ENCODE measurements at places on chromosomes 1 and 21.

DNA sequence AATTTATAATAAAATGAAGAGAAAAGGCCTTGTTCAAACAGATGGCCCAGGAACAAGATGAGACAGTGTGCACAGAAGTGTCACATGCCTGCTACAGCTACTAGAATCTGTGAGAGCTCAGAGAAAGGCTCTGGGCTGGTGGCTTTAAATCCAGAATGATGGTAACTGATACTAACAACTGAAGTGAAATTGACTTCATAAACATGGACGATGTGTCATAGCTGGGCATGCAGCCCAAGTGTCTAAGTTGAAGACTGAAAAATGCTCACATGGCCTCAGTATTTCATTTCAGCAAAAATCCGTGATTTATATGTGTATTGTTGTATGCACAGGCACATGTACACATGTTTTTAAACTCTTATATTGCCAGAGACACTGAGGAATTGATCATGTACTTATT lies 208.3 kb upstream of the RUNX1 start:
- no peak for DNase-seq

DNA sequence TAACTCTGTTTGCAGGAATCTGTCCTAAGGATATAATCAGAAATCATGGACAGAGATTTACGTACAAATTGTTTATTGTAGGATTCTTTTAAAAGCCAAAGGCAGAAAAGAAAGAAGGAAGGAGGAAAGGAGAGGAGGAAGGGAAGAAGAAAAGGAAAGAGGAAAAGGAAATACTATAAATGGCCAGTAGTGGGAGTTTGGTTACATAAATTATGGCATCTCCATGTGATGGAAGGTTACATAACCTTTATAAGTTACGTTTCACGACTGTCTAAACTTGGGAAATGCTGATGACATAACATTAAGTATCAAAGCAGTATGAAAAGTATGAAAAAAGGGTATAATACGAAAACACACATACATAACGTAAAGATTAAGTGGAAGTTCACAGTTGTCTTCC lies 39.0 kb downstream of the SMYD2 start:
- DNase-seq = no peak

- no peak for DNase-seq
Observed at GRCh38 chr21:16279731-16280581, 550.2 kb downstream of the USP25 start.

DNA sequence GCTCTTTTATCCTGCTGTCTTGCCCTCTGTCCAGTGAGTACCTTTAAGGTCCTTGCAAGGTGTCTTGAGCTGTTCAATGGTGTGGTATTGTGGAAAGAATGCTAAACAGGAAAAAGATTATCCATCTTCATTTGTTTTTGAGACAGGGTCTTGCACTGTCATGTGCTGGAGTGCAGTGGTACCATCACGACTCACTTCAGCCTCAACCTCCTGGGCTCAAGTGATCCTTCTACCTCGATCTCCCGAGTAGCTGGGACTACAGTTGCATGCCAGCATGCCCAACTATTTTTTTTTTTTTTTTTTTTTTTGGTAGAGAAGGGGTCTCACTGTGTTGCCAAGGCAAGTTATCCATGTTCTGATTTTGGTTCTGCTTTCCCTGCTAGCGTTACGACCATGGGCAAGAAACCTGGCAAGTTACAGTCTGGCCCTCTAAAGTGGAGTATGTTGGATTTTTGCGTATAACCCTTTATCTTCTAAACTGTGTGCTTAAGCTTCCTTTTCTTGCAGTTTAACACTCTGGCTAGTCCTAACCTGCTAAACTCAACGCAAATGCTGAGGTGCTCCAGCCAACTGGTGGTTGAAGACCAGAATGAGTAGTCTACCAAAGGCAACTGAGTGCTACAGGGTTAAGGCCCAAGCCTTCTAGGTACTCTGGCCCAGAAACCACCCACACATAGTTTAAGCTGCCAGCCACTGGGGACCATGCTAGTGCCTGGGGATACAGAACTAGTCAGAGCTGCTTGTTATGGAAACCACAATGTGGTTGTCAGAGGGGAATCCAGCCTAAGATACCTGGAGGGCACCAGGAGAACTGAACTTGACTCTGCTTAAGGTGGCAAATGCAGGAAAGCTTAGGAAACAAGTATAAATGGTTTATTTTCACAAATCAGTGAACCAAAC lies 7.9 kb downstream of the RPL11 start:
- peak; percentile 44 for DNase-seq

DNA sequence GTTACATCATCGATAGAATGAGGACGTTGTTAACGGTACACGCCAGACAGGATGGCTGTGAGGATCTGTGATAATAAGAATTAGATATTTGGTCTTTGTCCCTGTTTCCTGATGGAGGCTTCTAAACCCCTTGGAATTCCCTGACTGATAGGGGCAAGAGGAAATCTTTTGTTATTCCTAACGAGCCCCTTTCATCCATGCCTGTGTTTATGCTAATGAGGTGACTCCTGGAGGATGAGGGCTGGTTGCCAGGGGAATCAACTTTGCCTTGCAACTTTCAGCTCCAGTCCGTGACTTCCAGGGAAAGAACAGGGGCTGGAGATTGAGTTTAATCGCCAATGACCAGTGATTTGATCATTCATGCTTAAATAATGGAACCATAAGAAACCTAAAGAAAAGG lies 39.3 kb upstream of the NLRP3 start:
- no peak for DNase-seq

GRCh38 chr21:35743571-35743970 lies 316.8 kb downstream of the SETD4 start:
- DNase-seq = no peak

DNA sequence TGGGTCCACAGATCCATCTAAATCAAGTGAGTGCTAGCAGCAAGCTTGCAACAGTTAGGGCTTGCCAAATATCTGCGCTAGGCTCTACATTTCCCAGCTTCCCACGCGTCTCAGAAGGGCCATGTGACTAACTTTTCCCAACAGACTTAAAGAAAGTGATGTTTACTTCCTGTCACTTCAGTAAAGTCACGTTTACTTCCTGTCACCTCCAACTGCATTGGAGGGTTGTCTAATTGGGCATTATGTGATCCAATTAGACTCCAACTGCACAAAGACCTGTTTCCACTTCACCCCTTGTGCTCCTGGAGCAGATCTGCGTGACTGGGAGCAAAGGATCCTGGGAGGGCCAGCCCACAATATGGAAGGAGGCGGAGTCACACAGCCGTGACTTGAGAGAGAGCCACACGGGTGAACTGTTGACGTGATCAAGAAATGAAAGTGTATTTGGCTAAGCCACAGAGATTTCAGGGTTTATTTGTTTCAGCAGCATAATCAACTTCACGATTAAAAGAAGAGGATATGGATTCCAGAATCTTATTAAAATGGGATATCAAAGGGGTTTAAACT lies 77.7 kb downstream of the CYYR1 start:
- no peak for DNase-seq

DNA sequence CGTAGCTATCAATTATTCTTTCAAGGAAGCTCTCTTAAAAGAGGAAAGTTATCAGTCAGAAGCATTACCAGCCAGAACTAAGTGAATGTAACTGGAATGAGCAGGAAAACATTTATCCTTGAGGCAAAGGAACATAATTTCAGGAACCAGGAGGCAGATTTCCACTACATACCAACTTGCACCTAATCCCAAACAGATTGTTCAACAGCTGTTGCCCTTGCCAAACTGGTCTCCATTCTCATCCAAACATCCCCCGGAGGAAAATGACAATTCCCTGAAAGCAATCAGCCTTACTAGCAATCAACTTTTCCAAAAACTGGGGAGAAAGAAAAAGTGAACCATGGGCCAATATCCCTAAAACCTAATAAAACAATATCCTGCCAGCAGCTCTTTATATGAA lies 35.0 kb downstream of the ENAH start:
- no peak for DNase-seq

- no peak for DNase-seq
Observed at GRCh38 chr1:214187121-214187900, 93.6 kb upstream of the SMYD2 start.

DNA sequence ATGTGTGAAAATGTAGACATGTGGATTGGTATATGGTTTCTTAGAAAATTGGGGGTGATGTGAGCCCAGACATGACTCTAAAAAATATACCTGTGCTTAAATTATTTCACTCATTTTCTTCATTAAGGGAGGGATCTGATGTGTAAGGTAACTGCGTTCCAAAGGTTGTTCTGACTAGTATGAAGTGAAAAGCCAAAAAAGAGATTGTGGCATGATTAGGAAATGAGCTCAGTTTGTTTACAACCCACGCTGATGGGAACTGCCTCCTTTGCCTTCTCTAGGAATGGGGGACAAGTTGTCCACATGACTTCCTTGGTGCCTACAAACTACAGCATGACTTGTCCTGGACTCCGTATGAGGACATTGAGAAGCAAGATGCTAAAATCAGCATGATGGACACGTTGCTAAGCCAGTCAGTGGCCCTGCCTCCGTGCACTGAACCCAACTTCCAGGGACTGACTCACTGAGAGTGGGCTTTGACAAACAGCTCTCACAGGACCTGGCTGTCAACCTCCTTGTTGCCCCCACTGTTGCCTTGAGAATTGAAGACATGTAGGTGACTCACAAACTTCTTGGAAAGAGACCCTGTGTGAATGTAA lies 8.0 kb downstream of the C1orf50 start:
- DNase-seq = no peak

DNA sequence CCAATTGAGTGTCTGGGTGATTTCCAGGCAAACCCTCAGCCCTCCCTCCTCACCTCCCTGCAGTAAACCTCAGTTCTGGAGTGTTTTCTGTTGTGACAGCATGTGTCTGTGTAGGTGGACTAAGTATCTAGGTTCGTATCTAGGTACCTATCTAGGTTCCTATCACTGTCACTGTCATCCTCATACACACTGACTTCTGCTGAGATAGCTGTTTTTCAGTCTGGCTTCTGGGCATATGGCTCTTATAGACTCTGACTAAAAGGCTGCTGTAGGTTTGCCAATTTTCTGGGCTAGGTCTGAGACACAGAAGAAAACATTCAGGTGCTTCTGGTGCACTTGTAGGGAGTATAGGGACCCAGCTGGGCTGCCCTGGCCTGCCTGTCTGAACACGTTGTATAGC lies 8.1 kb upstream of the TRIM67 start:
- no peak for DNase-seq

- DNase-seq = no peak
Observed at GRCh38 chr21:14916676-14917141, 148.1 kb downstream of the NRIP1 start.

GRCh38 chr1:116425987-116426386 lies 52.9 kb downstream of the ATP1A1 start:
- no peak for DNase-seq

GRCh38 chr1:86517336-86517735 lies 29.5 kb upstream of the CLCA4 start:
- DNase-seq = no peak

DNA sequence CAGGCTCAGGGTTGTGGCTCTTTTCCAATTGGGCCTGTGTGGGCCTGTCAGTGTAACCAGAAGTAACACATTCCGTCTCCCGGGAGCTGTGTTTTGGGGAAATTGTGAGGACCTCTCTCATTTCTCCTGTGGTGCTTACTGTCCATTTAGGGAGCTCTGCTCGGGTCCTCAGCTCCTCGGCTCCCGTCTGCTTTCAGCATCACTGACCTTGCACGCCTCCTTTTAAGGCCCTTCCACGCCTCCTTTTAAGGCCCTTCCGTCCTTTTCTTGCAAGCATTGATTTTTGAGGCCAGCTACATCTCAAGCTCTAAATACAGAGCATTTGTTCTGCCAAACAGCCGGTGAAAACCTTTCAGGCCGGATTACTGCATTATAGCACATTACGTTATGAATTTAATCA lies 9.7 kb downstream of the CA6 start:
- DNase-seq = no peak

- DNase-seq = peak; percentile 50
Observed at GRCh38 chr1:161139766-161140165, 7.3 kb upstream of the DEDD start.

- DNase-seq = no peak
Observed at GRCh38 chr1:3553940-3554223, 57.4 kb downstream of the MEGF6 start.

GRCh38 chr1:41314376-41315145 lies 46.7 kb upstream of the FOXO6 start:
- DNase-seq = no peak

GRCh38 chr1:6624710-6625583 lies at the start of gene THAP3:
Gene THAP3 (plus strand): TSS chr1:6624868. CDS start chr1:6625219, 351 bp downstream.
- DNase-seq = peak; percentile 92

DNA sequence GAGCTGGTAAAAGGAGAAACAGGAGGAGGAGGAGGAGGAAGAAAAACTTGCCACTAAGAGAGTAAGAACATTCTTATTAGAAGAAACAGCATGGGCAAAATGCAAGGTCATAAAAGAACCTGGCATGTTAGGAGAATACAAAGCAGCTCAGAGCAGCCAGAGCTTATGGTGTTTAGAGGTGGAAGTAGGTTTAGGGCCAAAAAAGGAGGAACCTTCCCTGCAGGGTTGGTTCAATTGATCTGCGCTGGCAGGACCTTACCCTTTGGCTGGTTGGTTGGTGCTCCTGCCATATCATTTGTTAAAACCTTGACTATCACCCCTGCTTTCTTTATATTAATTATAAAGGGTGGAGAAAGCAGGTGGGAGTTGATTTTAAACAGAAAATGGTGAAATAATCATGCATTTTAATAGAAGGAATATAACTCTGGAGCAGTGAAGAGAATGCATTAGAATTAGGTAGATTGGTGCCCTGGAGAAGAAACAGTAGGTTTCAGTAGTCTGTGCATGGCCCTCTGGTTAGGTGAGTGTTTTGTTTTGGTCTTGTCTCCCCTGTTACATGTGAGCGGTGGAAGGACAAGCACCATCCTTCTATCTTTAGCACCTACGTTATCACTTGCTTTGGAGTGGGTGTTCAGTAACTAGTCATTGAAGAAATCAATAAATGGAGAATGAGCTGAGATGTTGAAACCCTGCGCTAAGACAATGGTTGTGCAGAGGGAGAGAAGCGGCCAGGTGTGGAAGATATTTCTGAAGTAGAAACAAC lies 110.4 kb upstream of the NGF start:
- no peak for DNase-seq
